B cell (primary cell): ENCODE measurements at places on chromosomes 2 and 18.

DNA sequence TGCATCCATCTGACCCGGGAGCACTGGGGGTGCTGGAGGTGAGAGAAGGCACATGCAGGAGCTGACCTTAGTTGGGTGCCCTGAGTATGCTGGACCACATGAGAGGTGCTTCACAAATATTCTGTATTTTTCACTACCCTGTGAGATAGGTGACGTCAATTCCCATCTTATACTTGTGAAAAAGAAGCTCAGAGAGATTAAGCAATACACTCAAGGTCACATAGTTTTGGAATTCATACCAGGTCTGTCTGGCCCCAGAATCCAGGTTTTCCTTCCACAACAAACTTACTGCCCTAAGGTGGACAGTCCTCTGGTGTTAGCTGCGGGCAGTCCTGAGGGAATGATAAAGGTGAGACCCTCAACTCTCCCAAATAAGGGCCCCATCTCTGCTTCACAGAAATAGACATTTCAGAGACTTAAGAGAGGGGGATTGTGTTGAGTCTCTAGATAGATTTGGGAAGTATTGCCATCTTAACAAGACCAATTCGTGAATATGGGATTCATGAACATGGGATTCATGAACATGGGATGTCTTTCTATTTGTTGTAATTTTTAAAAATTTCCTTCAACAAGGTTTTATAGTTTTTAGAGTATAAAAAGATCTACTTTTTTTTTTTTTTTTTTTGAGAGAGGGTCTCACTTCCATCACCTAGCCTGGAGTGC is 64.0 kb upstream of the SMAD7 start:
- H3K27me3 ChIP-seq, result no peaks in the 10 kb centered on the region
- H3K27ac ChIP-seq, result no peak overlapping the region
- H3K4me1 ChIP-seq, result peaks cover 9% of the 10 kb centered on the region

- no peak overlapping the region for H3K4me3 ChIP-seq
- H3K4me1 ChIP-seq, result no peaks in the 10 kb centered on the region
- no peak for DNase-seq
- no peaks in the 10 kb centered on the region for H3K27me3 ChIP-seq
- H3K27ac ChIP-seq, result no peak overlapping the region
Measured at GRCh38 chr18:11468120-11468519, 141.3 kb upstream of the SLC35G4 start.

GRCh38 chr18:74622072-74622471 is 24.4 kb downstream of the ZNF407 start:
- no peak overlapping the region for H3K27ac ChIP-seq
- DNase-seq, result no peak
- no peaks in the 10 kb centered on the region for H3K4me1 ChIP-seq
- H3K4me3 ChIP-seq, result no peak overlapping the region
- H3K36me3 ChIP-seq, result no peaks in the 10 kb centered on the region
- H3K27me3 ChIP-seq, result no peaks in the 10 kb centered on the region

DNA sequence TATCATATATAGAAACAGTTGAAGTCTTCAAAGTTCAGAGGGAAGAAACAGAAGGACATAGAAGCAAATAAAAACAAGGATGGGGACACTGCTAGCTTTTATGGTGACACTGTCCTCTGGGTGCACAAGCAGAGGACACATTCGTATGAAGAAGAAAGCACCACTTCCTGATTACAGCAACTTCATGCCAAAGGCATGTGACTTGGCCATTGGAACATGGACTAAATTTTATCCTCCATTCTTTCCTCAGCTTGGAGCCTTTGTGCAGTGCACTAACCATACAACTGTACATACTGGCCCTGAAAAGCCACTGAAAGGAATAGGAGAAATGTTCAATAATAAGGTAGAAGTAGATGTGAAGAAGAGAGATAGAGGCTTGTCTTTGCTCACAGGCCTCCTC is 223.3 kb downstream of the MTX2 start:
- no peaks in the 10 kb centered on the region for H3K36me3 ChIP-seq
- H3K4me3 ChIP-seq, result no peak overlapping the region
- H3K4me1 ChIP-seq, result peaks cover 21% of the 10 kb centered on the region
- H3K27me3 ChIP-seq, result no peaks in the 10 kb centered on the region
- DNase-seq, result peak; percentile 24

- H3K27me3 ChIP-seq, result no peaks in the 10 kb centered on the region
- H3K36me3 ChIP-seq, result no peaks in the 10 kb centered on the region
- DNase-seq, result no peak
Measured at GRCh38 chr2:13698847-13699246, 933.7 kb upstream of the LRATD1 start.
